Left renal pelvis (tissue), 4 donors: ENCODE measurements at places on chromosomes 16 and 17.

- no peak for DNase-seq
These were observed 6.2 kb downstream of the SP2 start for GRCh38 chr17:47902039-47902744.

- no peak for DNase-seq
These were observed 185.3 kb downstream of the CBLN1 start for GRCh38 chr16:49096176-49096945.

DNA sequence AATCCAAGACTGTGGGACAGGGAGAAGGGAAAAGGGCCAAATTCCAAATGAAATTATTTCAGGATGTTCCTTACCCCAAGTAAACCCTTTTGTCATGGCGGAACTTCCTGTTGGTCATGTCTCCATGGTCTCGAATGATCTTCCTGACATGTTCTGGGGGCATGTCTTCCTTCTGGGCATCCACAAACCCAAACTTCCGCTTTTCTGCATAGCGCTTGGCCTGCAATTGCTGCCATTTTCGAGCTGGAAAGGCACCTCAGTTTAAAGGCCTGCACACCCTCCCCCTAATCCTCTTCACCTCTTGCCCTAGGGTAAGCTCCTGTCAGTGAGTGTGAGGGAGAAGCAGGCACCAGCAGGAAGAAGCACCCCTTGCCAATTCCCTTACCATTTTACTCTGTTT lies 1.2 kb downstream of the PRPF8 start:
- DNase-seq: no peak

GRCh38 chr17:82801377-82801970 lies 38.3 kb downstream of the ZNF750 start:
- no peak for DNase-seq

GRCh38 chr17:57943140-57943539 lies 12.1 kb downstream of the CUEDC1 start:
- no peak for DNase-seq

DNA sequence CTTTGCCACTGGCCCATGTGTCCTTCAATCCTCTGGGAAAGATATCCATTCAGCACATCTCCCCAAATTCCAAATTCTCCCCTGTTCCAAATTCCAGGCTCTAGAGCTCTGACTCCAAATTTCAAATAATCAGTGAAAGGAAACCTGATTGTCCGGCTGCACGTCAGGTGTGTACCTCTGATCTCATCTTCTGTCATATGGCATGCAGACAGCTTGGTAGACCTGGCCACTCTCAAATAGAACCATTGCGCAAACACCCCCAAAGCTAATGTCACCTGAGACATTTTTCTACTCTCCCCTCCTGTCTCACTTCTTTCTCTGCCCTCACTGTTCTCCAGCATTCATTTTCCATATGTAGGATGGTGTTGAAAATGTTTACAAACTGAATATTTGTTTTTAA lies 337.0 kb upstream of the DYNLRB2 start:
- DNase-seq: no peak

GRCh38 chr16:2497695-2498484 lies 15.9 kb upstream of the ATP6V0C start:
- no peak for DNase-seq

DNA sequence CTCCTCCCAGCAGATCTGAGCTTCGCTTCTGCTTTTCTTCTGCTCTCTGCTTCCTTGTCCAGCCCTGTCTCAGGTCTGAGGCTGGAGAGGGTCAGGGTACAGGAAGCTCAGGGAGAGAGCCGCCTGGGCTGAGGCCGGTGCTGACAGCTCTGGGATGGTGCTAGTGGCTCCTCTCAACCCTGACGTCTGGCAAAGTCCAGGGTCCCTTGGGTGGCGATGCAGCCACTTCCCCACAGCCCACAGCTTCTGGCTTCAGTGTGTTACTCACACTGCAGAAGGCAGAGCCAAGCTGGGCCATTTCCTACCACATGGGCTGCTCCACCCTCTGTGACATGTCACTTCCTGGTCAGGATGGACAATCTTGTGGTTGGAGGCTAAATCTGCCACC lies at the start of gene CD300C:
TSS of gene CD300C (minus strand) at position 273 of the 388 bp plus-strand sequence. CDS start 333 bp downstream, outside the sequence.
- no peak for DNase-seq

- DNase-seq: no peak
These were observed 2.0 kb downstream of the KDM6B start for GRCh38 chr17:7835814-7836595.

DNA sequence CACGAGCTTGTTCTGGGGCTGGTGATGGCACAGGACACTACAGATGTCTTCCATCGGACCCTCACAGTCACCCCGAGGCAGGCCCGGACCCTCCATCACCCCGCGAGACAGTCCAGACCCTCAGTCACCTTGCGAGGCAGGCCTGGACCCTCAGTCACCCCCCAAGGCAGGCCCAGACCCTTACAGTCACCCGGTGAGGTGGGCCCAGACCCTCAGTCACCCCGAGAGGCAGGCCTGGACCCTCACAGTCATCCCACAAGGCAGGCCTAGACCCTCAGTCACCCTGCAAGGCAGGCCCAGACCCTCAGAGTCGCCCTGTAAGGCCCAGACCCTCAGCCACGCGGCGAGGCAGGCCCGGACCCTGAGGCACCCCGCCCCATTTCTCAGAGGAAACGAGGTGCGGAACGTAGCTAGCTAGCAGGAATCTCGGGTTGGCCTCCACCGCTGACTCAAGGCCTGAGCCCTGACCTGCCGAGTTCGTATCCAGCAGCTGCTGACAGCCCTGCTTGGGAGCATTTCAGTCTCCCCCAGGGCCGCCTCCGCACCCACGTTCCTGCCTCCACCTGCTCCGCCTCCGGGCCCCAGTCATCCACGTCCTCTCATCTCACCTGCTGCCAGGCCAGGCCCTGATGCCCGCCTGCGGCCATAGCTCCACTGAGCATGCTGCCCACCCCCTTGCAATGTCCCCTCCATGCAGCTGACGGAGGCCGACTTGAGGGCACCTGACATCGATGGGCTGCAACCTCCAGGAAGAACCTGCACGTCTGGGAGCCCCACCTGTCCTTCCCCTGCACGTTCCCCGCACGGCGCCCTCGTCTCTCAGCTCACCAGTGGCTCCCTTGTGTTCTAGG lies 28.7 kb downstream of the RPH3AL start:
- DNase-seq: no peak

DNA sequence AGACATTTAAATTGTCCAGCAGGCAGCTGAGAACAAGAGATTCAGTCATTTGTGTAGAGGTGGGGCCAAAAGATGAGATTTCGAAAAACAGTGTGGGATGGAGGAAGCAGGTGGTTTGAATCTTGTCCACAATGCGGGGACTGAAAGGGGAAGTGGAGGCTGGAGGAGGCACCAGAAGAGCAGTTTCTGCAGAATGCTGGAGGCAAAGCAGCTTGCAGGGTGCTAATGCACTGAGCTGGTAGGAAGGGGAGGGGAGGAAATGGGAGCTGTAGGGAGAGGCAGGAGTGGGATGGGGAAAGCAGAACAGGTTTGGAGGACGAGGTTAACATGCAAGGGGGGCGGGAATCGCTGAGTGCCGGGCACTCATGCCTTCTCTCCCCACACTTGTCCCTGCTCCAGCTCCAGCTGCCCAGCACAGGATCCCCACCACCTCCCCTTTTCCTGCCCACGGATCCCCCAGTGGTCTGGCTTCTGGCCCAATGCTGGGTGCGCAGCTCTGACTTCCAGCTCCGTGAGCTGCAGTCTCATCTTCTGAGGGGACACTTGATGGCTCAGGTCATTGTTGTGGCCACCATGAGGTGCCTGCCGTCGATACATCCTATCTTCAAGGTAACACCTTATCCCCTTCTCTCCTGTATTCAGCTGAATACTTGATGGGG lies 9.4 kb downstream of the C17orf100 start:
- DNase-seq: no peak

- no peak for DNase-seq
These were observed 321.4 kb downstream of the FOXL1 start for GRCh38 chr16:86899757-86900156.

- no peak for DNase-seq
These were observed 144.3 kb downstream of the MSI2 start for GRCh38 chr17:57400648-57401047.

GRCh38 chr17:78939615-78940014 lies 14.4 kb upstream of the TIMP2 start:
- DNase-seq: no peak

DNA sequence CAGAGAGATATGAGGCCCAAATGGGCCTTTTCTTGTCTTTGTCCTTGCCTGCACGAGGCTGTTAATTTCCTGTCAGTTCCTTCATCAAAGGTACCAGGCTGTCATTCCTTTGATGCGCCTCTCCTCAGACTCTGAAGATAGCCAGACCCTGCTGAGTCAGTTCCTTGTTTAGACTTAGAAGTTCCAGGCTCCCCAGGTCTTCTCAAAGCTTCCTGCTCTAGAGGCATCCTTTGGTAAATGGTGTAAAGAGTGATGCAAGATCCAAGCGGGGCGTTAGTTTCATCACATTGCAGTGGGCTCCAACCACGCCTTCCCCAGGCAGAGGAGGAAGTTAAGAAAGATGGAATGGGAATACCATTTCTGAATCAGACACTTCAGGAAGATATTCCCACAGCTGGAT lies 4.0 kb upstream of the CDH11 start:
- no peak for DNase-seq

DNA sequence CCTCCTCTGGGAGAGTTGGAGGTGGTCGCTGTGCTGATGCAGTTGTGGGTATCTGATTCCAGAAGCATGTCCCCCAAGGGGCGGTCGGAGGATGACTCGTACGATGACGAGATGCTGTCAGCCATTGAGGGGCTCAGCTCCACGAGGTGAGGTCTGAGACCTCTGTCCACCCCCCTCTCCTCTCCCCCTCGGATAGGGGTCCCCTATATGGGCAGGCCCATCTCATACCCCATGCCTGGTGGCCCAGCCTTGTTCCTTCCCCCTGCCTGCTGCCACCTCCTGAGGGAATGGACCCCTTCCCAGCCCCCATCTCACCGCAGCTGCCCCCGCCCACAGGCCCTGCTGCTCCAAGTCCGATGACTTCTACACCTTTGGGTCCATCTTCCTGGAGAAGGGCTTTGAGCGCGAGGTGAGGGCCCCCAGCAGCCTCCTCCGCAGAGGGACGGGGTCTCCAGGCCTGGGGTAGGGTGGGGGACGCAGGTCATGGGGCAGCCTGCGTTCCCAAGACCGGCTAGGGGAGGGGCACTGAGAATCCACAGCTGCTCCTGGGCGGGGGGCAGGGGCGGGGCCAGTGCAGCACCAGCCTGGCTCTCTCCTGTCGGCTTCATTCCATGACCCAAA lies 39.2 kb downstream of the ADCY7 start:
- no peak for DNase-seq

DNA sequence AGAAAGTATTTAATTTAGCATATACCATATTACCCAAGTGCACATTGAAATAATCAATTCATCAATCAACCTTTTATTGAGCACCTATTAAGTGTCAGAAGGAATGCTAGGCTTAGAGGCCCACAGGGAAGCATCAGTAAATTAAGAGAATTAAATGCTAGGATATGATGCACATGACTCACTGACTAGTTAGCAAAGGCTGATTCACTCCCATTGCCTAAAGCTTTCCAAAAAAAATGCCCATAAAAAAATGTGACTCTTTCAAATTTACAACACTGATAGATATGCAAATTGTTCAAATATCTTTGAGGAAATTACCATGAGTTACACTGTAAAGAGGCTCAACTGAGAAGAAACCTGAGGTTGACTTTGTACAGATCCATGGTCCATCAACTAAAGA lies 883.3 kb downstream of the CDH11 start:
- DNase-seq: no peak

- DNase-seq: no peak
These were observed 200.6 kb downstream of the CPPED1 start for GRCh38 chr16:12602811-12603698.

GRCh38 chr16:70579648-70580630 lies 56.3 kb downstream of the SF3B3 start:
- no peak for DNase-seq

GRCh38 chr17:56502120-56502654 lies 91.3 kb upstream of the NOG start:
- DNase-seq: no peak

GRCh38 chr17:77734371-77735080 lies 224.0 kb upstream of the TNRC6C start:
- DNase-seq: no peak

DNA sequence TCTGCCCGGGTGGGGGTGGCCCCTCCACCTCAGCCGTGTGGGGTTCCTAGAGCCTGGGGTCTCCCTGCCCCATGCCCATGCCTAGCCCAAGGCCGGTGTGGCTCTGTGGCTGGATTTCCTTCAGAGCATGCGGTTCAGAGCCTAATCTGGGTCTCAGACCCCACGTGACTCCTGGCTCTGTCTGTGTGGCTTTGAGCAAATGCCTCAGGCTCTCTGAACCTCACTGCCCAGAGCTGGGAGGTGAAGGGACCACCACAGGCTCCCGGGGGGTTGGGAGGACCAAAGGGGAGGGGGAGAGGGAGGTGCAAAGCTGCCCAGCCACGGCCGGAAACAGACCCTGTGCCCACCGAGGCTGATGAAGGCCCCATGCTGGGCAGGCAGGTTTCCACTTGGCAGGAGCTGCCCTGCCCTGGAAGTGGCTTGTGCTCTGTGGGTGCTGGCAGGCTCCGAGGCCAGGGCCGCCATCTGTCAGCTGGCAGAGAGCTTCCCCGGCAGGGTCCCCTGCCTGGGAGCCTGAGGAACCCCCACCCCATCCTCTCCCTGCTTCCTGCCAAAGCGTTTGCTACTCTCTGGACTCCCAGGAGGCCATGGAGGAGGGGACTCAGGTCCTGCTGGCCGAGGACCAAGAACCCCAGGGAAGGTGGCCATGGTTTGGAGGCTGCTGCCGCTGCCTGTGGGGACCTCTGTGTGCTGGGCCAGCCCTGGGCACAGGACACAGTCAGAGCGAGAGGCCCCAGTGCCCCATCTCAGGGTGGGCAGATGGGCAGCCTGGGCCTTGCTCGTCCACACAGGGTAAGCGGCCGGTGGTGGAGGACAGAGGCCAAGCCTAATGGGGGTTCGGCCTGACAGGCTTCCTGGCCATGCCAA lies 4.0 kb downstream of the CDH15 start:
- DNase-seq: no peak

DNA sequence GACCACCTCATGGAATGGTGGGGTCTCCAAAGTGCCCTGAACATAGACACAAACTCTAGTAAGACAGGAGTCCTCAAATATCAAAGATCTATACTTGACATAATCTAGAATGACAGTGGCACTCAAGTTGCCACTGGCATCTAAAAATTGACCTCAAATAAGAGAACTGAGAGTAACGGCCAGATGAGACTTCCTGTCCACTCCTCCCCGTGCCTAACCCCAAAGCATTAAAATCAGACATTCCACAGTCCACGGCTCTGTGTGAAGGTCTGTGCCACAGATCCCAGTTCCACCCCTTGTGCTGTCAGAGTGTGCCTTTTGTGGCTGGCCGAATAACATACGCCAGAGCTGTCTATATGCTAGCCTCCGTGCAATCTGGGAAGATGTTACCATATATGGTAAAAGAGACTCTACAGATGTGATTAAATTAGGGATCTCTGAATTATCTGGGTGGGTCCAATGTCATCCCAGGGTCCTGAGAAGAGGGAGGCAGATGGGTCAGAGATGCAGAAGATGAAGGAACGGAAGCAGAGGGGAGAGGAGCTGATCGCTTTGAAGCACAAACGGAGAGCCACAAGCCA lies 21.0 kb upstream of the EVPL start:
- DNase-seq: no peak

- no peak for DNase-seq
These were observed 4.0 kb downstream of the PYY start for GRCh38 chr17:43949781-43950180.

- no peak for DNase-seq
These were observed 4.2 kb downstream of the CCDC42 start for GRCh38 chr17:8740486-8740885.

GRCh38 chr17:17220529-17220928 lies 14.4 kb upstream of the PLD6 start:
- no peak for DNase-seq
